BJ (cell line): ENCODE measurements at places on chromosomes 4 and X.

DNA sequence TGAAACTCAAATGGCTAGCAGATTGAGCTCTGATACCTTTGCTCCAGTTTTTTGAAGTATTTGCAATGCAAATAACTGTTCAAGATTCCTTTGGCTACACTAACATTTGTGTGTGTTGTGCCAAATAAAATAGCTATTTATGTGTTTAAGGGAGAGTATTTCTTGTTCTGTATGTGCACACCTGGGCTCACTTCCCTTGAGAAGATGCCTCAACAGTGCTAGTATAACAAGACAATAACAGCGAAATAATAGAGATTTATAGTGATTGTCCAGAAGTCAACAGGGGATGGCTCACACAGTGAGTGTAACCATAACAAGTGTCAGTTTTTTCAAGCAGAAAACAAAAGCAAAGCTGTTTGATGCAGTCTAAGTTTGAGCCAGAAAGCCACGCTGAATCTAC lies 460.5 kb downstream of the CENPC start:
- no peak for DNase-seq

DNA sequence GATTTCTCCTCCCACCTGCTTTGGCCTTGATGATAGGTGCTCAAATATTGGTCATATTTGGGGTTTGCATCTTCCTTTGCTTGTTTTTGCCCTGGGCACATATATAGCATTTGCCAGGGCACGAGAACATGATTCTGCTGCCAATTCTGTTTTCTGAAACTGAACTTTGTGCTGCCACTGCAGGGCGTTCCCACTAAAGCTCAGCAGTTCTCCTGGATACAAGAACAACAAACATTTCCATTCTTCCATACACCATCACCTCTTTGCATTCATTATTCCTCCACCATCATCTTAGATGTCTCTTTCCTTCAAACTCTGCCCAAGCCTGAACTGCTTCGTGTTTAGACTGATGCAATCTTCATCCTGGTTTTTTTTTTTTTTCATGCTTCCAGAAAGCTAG lies 36.3 kb upstream of the GATB start:
- no peak for DNase-seq

DNA sequence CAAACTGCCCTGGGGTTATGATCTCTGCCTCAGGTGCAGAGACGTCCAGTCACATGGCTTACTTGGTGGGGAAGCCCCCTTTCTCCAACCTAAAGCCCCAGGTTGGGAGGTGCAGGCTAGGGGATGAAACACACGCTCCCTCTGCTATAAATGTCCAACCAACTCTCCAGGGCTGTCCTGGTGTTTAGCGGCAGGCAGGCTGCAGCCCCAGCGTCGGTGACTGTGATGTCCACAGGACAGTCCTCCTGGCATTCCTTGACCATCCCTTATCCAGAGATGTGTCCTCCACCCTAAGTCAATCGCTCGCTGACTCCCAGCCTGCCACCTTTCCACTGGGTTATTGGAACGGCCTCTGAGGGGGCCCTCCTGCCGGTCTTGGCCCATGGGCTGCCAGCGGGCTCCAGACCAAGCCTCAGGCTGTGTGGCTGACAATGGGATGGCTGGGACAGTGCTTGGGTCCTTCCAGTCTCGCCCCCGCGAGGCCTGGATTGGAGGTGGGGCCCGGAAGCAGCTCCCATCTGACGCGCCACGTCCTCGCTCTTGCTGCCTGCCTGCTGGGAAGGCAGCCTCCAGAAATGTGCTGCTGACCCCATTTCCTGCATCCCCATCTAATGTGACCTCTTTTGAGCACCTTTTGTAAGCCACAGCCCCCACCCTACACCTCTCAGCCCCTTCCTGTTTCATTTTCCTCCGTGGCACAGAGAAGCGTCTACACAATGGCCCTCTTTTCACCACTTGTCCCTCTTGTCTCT lies 60.8 kb upstream of the ADRA2C start:
- DNase-seq, result no peak

DNA sequence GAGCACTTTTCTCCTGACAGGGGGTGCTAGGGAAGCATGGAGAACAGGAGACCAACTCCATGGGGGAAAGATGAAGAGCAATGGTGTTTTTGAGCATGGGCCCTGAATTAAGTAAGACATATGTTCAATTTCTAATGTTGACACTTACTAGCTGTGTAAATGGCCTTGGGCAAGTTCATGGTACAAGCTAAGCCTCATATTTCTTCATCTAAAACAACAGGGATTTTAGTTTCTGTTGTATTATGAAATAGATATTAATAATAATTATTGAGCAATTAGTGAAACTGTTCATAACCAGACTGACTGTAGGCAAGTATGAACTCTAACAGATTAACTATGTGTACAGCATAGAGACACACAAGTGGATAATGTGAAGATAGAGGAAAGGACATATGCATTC lies 515.0 kb upstream of the FAT1 start:
- DNase-seq, result no peak

DNA sequence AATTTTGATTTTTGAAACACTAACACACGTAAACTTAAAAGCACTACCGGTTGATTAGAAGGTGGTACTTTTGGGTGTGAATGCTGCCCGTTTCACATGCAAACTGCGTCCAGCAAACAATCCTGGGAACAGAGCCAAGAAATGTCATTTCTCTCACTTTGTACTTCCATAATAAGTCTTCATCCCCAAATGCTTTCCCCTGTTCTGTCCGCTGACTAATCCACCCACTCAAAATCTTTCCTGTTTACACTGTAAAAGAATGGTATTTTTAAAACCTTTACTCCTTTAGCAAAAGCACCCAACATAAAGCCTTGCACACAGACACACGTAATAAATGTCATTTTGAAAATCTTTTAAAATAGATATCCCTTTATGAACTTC lies 39.1 kb upstream of the PDLIM5 start:
- DNase-seq, result peak; percentile 27

GRCh38 chr4:158590306-158590705 lies 68.6 kb downstream of the RXFP1 start:
- DNase-seq, result no peak

DNA sequence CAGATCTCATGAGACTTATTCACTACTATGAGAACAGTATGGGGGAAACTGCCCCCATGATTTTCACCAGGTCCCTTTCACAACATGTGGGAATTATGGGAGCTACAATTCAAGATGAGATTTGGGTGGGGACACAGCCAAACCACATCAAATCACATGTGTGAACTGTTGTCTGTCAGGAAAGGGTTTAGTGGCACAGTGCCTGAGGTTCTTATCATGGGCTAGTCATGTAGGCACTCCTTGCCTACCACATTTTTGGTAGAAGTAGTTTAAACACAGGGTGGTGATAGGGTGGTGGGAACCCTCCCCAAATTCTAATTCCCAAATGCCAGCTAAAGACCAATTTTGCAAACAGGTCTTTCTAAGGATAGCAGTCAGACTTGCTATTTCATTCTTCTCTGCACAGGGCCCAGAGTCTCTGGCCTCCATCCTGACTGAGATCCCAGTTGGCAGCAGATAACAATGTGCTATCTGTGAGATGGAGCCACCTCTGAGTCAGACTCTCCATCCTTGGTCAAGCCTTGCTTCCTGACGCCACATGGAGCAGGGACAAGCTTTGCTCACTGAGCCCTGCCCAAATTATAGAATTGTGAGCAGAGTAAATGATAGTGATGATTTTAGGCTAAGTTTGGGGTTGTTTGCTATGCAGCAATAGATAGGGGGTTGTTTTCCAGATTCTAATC lies 33.5 kb upstream of the SETD7 start:
- no peak for DNase-seq

DNA sequence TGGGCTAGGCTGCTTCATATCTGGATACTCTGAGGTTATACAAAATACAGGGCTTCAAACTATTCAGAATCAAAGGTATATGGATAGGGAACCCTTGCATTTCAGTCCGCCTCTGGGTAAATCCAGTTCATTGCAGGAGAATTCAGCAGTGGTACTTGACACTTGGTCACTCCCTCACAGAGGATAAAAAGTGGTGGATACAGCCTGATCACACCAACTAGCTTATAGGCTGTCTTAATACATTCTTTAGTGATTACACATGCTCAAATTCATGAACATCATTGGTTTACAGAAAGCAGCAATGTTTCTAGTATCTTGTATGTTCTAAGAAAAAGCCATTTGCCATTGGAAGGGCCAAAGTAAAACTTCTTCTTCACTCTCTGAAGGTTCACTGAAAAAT lies 104.8 kb upstream of the PDE5A start:
- DNase-seq, result no peak

DNA sequence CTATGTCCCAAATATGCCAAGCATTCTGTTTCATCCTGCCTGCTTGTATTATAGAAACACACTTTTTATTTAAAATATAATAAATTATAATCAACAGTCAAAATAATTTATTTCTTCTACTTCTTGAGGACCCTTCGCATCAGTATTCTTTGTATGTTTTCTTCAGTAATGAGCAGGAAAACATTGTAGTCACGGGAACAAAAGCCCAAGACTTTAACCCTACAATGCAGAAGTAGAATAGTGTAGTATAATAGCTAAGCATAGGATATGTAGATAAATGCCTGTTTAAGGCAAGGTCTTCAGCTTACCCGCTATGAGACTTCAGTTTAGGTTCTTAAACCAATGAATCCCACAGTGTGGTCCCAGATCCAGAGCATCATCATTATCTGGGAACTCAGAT lies 156.6 kb downstream of the PPP3CA start:
- no peak for DNase-seq

GRCh38 chr4:39662683-39663082 lies 24.0 kb upstream of the SMIM14 start:
- no peak for DNase-seq
